ENCODE measurements at places on chromosomes 16 and 17.
A peak's percentile ranks its signal among the peaks of the same experiment; 100 is the strongest.

DNA sequence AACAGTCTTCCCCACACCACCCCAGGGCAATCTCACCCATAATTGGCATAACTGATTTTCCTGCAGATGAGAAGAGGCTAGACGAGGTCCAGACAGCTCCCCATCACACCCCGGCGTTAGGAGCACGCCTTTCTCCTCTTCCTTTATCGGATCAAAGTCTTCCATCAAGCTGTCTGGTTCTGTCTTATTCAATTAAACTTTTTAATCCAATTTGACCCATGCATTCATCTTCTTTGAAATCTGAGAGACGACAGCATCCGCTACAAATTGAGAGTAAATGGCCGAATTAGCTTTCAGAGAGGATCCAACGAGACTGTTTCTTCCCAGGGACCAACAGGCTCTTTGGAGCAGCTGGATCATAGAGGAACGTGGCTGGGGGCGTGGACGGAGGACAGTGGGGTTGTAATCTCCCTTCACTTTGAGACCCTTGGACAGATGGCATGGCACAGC, 44.4 kb upstream of the GPRC5B start:
- DNase-seq: no peak

- DNase-seq: no peak
Measured at GRCh38 chr17:80956321-80957190, 35.1 kb upstream of the CHMP6 start.

DNA sequence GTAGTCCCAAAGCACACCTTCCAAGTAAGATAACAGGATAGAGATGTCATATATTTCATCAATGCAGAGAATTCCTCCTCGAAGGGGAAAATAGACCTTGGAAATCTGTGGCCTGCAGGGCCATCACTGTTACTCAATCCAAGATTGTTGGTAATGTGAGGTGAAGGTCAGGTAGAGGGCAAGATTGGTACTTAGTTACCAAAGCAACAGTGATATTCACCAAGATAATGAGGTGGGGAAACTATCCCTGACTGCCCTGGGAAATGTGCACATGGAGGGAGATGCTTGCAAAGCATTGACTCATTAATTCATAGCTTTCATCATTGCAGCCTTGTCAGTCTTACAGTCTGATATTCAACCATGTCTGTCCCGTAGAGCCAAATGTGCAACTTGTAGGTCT, 234.1 kb upstream of the MON1B start:
- no peak for DNase-seq

DNA sequence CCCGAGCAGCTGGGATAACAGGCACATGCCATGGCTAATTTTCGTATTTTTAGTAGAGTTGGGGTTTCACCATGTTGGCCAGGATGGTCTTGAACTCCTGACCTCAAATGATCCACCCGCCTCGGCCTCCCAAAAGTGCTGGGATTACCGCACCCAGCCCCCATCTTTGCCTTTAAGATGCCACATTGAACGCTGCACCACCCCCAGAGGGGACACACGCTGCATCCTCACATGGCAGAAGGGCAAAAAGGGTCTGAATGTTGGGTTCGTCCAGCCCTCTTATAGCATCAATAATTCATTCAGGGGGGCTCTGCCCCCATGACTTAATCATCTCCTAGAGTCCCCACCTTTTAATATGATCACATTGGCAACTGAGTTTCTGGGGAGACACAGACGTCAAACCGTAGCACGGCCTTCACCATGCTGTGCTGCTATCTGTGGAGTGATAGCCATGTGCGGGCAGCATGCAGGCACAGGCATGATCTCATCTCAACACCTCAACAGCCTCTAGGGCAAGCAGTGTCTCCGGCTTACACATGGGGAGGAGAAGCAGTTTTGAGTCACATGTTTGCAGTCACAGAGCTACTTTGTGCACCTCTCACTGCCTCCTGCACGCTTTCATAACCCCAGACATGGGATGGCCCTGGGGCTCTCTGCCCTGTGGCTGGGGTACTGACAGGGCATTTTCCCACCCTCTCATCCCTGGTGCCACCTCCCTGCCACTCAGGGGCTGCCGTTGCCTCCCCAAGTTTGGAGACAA, 30.0 kb downstream of the IL21R start:
- DNase-seq: no peak

GRCh38 chr17:82235056-82235774, 6.4 kb downstream of the SLC16A3 start:
- no peak for DNase-seq

DNA sequence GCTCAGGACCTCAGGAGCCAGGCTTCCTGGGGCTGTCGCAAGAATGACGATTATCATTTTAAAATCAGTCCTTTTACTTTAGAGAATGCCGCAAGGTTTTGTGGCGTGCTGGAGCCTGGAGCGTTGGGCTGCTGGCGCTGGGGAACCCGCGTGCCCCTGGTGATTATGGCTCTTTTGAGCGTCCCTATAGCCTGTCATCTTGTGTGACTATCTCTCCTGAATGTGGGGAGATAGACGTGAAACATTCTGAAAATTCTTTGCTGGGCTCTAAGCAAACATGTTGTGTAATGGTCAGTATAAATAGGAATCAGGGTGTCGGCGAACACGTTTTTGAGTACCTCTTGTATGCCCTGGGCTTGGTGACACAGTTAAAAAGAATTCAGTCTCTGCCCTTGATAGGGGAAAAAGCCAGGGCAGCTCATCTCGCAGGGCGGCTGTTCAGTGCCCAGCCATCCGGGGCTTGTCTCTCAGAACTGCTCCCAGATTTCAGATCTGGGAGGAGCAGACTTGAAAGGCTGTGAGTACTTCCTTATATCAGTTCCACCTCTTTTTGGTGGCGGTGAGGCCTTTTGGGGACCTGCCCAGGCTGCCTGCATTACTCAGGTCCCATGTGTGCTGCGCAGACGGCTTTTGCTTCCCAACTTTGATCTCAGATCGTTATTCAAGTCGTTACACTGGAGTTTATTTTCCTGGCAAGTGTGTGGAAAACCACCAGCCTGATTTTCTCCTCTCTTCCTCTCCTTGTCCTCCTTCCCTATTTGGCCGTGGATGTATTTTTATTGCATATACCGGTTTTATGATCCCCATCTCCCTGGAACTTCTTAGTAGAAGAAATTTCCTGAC, 973 bp downstream of the SLC7A6 start:
- DNase-seq: peak; percentile 79

GRCh38 chr17:80625627-80626026, 81.0 kb downstream of the RPTOR start:
- DNase-seq: no peak

DNA sequence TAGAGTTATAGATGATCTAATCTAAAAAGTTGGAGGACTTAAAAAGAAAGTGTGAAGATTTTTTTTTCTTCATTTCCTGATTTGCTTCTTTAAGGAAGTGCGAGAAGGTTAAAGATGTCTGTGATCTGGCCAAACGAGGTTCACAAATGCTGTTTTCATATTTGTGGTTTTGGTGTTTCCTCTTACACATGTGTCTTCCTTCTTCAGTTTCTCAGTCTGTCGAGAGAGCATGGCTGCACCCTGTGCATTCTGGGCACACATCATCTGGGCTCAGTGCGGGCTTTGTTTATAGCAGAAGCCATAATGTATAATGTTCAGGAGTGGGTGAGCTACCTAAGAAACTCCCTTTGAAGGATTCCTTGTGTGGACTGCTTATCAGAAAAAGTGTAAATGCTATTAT, 260.4 kb upstream of the TBX2 start:
- DNase-seq: peak; percentile 95

DNA sequence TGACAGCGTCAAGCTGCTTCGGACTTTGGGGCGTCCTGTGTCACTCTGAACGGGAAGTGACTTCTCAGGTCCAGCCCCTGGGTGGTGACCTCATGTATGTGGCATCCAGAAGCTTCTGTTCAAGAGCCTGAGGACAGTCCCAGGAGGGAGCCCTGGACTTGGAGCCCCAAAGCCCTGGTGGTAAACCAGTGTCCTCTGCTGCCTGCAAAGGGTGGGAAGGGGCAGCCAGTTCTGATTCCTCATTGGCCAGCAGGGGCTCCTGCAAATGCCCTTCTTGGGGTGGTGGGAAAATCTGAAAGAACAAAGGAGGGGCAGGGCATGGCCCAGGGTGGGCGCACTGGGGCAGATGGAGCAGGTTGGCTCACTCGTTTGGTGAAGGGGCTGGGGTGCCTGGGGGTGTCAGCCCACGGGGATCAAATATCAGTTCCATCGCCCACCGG, 1.6 kb downstream of the OSGIN1 start:
- DNase-seq: no peak

- no peak for DNase-seq
Measured at GRCh38 chr17:75823257-75824041, 20.8 kb downstream of the UNC13D start.

GRCh38 chr16:78516006-78516736, 416.7 kb downstream of the WWOX start:
- no peak for DNase-seq

GRCh38 chr16:31488468-31489297, 5.8 kb downstream of the SLC5A2 start:
- DNase-seq: no peak

DNA sequence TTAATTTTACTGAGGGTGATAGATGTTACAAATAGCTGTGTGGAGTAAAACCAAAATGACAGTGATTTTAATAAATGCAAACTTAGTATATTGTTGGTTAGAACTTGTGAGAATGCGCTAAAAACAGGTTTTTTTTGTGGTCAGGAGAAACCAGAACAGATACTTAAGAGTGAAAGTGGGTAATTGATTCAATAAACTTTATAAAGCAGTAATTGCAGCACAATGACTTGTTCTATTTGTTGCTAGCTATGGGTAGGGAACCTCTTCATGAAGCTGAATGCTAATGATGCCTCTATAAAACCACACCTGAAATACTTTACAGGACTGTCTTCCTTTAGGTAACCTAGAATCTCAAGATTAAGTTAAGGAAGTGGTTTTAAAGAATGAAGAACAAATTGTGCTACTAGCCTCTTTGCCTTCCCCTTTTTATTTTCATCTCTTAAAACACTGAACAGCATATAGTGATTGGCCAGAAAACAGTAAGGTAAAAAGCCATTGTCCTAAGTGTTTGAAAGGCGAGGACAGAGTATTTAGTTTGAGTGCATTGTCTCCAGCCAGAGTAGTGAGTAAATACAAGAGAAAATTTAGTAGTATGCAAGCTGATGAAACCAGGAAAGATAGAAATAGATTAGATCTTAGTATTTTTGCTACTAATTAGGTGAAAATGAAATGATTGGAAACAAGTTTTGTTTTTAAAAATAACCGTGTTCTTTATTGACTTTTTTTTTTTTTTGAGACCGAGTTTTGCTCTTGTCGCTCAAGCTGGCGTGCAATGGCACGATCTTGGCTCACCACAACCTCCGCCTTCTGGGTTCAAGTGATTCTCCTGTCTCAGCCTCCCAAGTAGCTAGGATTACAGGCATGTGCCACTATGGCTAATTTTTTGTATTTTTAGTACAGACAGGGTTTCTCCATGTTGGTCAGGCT, 6.0 kb downstream of the GGNBP2 start:
- DNase-seq: peak; percentile 51
